Occipital lobe (tissue), 3 donors: ENCODE measurements at places on chromosomes 2 and 18. TPM values are rescaled to one million over a fixed set of nuclear protein-coding genes. Genes with fewer than 3 reads are reported as not detected.

Gene STAT4
- total RNA-seq, result 1.2 TPM

Gene GNAL
- total RNA-seq, result 49.8 TPM

Gene LYPD6
- total RNA-seq, result 14.3 TPM

Gene ATG16L1
- total RNA-seq, result 36.7 TPM

DNA sequence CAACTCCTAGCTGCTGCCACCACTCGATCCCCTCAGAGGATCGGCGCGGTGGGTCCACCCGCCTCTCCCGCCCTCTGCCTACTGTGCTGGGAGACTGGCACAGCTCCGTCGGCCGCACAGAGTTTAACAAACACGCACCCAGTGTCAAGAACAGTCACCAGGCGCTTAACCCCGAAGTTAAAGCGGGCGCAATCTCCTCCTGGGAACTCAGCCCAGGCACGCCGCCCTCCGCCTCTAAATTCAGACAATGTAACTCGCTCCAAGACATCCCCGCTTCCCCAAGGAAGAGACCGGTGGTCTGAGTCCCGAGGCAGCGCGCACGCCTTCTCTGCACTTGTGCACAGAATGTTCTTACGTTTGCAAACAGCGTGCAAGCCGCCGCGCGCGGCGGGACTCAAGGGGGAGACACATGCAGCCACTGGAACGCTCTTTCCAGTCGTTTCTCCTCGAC lies 533 bp downstream of the CXCR4 start:
- DNase-seq, result peak; percentile 34

- DNase-seq, result no peak
These were observed 16.1 kb downstream of the PRPF40A start for GRCh38 chr2:152701198-152701597.

DNA sequence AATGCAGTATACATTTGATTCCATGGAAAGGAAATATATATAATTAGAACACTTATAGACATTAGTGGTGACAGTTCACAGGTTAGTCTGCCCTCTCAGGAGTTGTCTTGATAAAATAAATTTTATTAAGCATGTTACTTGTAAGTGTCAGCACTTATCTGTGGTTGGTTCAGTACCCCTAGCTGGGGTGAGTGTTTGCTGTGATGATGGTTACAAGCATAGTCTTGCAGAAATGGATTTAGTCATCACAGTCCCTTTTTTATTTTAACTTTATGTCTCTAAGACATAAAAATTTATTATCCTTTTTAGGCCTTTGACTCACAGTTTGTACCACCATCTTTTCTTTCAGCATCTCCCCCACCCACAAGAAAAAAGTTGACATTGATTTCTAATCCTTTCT lies 52.1 kb downstream of the NCK2 start:
- no peak for DNase-seq

GRCh38 chr2:8316356-8316755 lies 365.5 kb upstream of the ID2 start:
- no peak for DNase-seq

DNA sequence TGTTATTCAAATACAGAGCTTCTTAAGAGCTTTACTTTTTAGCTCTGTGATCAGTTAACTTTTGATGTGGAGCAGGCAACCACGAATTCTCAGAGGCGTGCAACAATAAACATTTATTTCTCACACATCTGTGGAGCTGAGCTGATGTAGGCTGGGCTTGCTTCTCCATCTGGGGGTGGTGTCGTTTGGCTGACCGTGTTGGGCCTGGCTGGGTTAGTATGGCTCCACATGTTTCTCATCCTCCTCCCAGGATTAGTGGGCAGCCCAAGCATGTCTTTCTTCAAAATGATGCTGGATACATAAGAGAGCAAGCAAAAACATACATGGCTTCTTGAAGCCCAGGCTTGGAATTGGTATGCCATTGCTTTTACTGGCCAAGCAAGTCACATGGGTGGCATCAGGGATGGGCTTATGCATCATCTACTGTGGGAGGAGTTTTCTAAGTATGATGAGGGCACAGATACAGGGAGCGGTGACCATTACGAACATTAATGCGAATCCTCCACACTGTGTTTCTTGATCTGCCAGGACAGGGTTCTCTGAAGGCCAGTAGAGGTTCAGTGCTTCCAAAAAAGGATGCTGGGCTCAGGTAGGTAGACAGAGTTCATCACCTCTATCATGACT lies 157.0 kb upstream of the TNP1 start:
- no peak for DNase-seq

- no peak for DNase-seq
These were observed 256.1 kb upstream of the SYT4 start for GRCh38 chr18:43533371-43533770.

DNA sequence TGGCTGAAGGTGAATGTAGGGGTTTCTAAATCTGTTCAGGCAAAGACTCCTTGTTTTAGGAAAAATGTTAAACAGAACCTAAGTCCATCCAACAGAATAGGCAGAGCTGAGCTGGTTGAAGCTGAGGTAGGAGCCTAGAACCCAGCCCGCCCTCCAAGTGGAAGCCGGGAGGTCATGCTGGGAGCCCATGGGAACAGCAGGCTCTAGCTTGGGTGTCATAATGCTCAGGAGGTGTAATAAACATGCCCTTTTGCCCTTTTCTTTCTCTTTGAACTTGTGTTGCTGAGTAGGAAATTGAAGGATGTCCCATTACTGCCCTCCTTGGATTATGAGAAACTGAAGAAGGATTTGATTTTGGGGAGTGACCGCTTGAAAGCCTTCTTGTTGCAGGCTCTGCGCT lies 60.3 kb downstream of the ARMC9 start:
- DNase-seq, result no peak

DNA sequence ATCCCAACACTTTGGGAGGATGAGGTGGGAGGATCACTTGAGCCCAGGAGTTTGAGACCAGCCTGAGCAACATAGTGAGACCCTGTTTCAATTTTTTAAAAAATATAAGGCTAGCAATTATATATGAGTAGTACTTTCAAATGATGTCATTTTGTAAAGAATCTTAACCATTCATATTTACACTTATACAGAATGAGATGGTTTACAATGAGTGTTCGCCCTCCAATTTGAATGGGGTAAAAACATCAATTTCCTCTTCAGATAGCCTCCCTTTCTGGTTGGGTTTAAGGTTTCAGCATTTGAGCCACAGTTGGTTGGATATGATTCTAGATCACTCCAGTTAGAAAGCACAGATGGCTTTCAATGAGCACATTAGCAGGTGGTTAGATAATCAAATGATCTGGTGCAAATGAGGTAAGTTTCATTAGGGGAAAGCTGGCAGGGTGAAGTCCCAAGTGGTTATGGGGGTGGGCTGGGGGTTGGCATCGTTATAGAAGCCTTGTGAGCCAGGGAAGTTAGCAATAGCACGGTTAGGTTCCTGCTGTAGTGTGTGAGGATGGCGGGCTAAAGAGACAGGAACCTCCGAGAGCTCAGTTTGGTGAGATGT lies 63.9 kb downstream of the TRPM8 start:
- DNase-seq, result no peak

GRCh38 chr2:223081789-223082188 lies 29.8 kb downstream of the KCNE4 start:
- no peak for DNase-seq
